SJSA1 (cell line): ENCODE measurements at places on chromosomes 2 and 18. TPM values are rescaled to one million over a fixed set of nuclear protein-coding genes. Genes with fewer than 3 reads are reported as not detected.

The CABYR gene
- total RNA-seq: 9.3 and 9.5 TPM in 2 replicates

The KIF1A gene
- total RNA-seq: not detected in 2 replicates

The SEMA4C gene
- total RNA-seq: 23.0 and 23.4 TPM in 2 replicates

The DAPL1 gene
- not detected in 2 replicates for total RNA-seq
